ENCODE measurements at places on chromosomes 2 and 18. TPM values are rescaled to one million over a fixed set of nuclear protein-coding genes. Genes with fewer than 3 reads are reported as not detected.

ITPRIPL1 gene
- 0.67 TPM for total RNA-seq

- peak; percentile 55 for DNase-seq
These were observed 1.7 kb downstream of the EGR4 start for GRCh38 chr2:73291461-73292315.

CTLA4 gene
- not detected for total RNA-seq

GRCh38 chr18:9444549-9444948 is 30.8 kb upstream of the RALBP1 start:
- no peak for DNase-seq

DNA sequence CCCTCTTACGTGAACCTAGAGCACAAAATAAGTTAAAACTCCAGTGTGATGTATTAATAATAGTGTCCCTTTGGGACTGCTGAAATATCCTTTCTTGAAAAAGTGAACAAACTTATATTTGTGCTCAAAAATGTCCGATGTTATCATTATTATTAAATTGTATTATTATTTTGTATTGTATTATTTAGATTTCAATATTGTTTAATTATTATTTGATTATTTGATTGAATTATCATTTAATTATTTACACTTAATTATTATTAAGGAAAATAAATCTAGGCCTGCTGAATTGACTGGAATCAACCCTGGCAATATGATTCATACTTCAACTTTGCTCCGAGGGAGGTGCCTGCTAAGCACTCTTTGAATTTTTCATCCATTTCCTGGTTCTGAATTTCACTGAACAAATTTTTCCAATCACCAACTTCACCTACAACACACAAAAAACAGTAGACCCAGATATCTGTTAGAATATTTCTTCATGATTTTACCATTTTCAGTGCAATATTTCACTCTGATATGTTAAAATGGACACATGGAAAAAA is 10.9 kb upstream of the EIF2AK2 start:
- no peak for DNase-seq

DNA sequence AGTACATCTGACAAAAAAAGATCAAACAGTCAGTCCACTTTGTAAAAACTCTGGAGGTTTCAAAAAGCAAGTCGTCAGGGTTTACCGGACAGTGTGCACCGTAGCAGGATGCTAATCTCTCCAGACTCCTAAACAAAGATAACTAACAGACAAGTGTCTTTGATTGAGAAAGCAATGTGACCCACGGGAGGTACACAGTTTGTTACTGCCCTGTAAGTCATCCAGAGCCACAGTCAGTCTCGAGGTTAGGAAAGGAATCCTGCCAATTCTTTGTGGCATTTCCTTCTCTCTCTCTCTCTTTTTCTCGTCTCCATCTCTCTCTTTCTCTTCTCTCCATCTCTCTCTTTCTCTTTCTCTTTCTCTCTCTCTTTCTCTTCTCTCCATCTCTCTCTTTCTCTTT is 42.8 kb downstream of the LRRTM4 start:
- no peak for DNase-seq

HAT1 gene
- 35.0 TPM for total RNA-seq

DNA sequence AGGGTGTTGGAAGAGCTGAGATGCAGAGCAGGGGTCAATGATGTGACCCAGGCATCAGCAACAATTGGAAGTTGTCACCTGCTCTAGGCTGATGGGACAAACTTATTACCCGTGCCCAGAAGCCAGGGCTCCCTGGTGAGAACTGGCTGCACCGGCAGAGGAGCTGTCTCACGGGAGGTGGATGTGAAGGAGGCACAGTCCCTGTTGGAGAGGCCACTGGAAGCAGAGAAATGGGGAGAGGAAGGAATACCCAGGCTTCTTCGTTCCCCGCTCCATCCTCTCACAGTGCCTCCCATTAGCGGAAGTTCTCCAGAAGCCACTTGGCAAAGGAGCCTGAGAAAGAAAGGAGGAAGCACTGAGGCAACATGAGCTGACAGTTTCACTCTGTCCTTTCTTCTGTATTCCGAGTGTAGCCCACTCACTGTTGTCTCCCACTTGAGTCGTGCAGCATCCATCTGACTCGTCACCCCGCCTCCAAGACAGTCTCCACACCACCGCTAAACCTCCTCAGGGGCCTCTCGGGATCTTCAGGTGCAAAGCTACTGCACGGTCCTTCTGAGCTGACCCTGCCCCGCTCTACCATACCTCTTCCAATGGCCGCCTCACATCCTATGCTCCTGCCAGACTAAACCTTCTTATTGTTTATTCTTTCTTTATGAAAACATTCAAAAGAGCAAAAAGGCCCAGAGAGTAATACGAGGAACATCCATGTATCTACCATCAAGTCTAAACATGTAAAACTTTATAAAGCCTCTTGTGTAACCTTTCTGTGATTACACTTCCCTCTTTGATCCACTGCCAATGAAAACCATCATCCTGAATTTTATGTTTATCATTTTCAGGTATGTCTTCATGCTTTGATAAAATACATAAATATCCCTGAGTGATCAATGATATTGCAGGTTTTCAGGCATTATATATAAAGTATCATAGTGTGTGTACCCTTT is 19.1 kb upstream of the AFTPH start:
- no peak for DNase-seq

GRCh38 chr2:233359823-233360222 is 5.5 kb downstream of the DGKD start:
- no peak for DNase-seq

GRCh38 chr2:99376254-99376864 is 39.2 kb downstream of the EIF5B start:
- no peak for DNase-seq

GRCh38 chr2:108383146-108383830 is 5.5 kb downstream of the SULT1C4 start:
- no peak for DNase-seq

DNA sequence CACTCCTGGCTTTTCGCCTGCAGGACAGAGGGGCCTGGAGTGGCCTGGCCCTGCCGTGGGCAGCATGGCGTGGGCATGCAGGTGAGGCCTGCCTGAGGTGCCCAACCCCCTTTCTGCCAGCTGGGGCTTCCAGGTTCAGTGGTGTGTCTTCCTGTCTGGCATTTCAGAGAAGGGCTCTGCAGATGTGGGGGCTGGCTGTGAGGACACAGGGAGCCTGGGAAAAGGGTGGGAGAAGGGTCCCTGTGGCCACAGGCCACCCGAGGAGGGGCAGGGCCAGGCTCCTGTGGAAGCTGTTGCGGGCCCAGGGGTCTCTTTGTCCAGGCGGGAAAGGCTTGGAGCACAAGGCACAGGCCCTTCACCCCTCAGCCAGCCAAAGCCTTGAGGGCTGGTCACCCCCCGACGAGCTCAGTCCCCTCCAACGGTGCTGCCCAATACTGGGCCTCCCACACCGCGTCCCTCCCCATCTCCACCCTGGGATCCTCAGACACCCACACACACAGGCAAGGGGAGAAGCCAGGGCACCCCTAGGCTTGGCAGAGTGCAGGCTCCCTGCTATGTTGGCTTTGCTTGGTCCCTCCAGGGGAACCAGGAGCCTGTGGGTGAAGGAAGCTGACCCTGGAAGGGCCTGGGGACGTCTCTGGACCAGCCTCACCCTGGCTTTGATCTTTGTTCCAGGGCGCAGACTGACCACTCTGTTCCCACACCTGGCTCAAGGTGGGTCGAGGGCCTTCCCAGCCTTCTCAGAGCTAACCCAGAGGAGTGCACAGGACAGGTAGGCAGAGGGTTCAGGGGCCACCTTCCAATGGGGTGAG is 3.7 kb upstream of the AQP12A start:
- no peak for DNase-seq

- DNase-seq = no peak
These were observed 43.3 kb upstream of the LDLRAD4 start for GRCh38 chr18:13175266-13175665.

DNA sequence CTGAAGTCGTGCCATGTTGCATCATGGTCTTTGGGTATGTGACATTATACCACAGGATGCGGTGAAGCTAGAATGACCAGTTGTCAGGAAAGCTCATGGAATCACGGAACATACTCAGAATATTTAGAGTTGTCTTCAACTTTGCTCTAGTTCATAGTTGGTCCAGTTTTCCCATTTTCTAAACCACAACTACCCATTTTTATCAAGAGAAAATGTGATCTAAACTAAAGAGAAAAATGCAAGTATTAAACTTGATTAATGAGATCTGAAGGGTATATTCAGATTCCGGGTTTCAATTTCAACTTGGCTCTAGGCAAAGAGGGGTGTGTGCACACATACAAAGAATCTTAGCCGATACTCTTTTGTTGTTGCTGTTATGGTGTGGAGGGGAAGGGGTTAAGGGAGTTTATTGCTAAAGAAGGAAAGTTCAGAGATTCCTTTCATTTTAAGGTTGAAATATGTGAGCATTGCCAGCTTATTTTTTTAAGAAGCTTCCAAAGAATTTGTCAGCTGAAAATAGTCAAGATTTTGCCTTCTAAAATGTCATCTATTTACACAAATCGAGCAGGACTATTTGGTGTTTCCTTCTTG is 516.6 kb upstream of the ZEB2 start:
- DNase-seq = no peak

- no peak for DNase-seq
These were observed 47.7 kb upstream of the SMIM21 start for GRCh38 chr18:75475228-75475627.

DNA sequence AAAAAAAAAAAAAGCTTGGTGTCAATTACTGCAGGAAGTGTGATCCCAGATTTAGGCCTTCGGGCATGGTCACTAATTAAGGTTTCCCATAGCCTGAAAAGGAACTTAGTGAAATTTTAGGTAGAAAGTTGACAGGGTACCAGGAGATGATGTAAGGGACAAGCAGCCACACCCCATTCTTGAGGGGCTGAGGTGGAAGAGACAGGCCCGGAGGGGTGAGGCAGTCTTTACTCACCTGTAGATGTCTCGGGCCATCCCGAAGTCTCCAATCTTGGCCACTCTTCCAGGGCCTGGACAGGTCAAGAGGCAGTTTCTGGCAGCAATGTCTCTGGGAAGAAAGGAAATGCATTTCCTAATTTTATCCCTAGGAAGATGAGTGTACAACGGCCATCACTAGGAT is 94.3 kb downstream of the CLIP4 start:
- no peak for DNase-seq

DNA sequence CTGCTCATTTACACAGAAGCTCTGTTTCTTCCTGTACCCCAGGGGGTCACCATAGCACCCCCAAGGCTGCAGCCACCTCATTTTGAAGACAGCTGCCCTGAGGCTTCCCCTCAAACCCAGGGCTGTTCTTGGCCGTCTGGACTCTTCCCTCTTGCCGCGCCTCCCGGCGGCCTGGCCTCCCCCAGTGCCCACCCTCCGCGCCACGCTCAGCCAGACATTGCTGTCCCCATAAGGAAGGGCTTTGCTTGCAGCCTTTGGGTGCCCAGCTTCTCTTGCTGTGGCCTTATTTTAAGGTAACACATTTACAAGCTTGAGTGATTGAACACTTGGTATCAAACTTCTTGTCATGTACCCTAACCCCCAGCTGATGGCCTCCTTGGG is 79.0 kb downstream of the STPG4 start:
- DNase-seq = peak; percentile 43

DNA sequence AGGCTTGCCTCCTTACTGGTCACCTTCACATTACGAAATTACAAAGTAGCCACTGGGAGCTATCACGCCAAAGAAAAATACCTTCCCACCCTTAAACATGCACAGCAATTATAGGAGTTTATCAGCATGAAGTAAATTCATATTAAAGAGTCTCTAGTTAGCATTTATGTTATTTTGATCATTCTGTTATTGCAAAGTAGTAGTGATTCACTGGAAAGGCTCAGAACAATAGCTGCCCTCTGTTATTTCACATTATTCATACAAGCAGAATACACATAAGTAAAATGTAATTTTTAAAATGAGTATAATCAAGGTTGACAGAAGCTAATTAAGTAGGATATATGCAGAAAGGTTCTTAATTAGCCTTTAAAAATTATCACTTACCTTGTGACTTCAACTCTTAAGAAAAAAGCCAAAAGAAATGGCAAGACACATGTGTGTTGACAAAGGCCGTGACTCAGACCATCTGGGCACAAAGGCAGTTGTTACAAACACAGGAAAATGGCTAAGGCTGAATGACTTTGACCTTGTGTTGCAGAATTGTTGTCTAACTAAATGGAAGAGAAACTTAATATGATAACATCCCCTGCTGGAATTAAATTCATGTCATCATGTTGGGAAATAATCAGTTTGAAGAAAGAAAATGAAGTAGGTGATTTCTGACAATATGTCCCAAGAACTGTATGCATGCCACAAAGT is 108.3 kb downstream of the ARL6IP6 start:
- no peak for DNase-seq

RAMP1 gene
- 276 TPM for total RNA-seq

EPHA4 gene
- total RNA-seq = 76.9 TPM

DNA sequence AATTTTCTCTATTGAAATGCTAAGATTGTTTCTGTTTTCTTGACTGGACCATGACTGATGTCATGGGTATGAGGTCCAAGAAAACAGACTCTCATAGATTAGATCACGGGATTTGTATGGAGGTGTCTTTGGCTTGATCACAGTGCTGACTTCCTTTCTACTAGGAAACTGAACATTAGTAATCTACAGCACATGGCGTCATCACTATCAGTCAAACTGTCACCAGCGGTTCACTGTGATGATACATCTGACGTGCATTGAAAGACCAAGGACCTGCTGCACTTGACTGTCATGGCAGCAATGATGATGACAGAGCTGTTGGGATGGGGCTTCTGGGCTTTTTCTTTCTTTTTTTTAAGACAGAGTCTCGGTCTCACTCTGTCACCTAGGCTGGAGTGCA is 28.2 kb upstream of the IMPA2 start:
- no peak for DNase-seq

GRCh38 chr2:88144914-88145497 is 17.1 kb upstream of the FABP1 start:
- no peak for DNase-seq

- no peak for DNase-seq
These were observed 212.4 kb downstream of the RPIA start for GRCh38 chr2:88903749-88904353.

LDLRAD4 gene
- total RNA-seq = 72.0 TPM

DNA sequence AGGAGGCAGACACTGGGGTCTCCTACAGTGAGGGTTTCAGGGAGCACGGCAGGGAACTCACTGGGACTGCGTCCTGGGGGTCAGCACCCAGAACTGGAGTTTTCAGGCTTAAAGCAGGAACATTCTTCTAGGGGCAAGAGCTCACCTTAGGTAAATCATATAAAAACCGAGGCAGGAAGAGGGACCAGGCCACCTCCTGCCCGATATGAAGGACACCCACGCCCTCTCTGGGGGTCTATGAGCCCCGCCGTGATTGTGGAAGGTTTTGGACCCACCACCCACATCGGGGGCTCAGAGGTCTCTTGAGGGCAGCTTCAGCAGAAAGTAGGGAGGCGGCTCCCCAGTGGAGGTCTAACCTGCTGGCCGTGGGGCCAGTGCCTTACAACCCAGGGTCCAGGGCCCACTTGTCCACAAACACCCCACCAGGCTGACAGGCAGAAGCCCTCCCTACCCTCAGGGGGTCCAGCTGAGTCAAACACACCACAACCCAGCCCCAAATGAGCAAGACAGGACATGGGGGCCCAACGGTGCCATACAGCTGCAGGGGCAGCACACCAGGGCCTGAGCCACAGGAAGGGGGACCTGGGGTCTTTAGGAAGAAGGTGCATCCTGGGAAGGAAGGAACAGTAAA is 25.3 kb downstream of the CROCC2 start:
- DNase-seq = no peak
